ENCODE measurements at places on chromosomes 13 and 19. TPM values are rescaled to one million over a fixed set of nuclear protein-coding genes. Genes with fewer than 3 reads are reported as not detected.

- DNase-seq = no peak
Observed at GRCh38 chr19:55169136-55169535, 2.7 kb upstream of the DNAAF3 start.

- DNase-seq = no peak
Observed at GRCh38 chr13:111511805-111512504, 191.5 kb downstream of the TEX29 start.

- no peak for DNase-seq
Observed at GRCh38 chr13:85080691-85081090, 718.5 kb downstream of the SLITRK6 start.

DNA sequence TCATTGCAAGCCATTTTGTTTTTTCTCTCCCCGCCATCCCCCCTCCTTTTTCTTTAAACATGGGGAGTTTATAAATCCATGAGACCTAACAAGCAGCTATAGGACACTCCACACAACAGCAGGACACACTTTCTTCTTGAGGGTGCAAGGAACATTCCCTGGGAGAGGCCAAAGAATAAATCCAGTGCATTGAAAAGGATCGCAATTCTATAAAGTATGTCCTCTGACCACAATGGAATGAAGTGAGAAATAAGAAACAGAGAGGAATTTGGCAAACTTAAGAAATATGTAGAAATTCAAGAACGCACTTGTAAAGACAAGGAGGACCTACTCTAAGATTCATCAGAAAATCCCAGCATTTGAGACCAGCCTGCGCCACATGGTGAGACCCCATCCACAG lies 11.9 kb downstream of the KLF2 start:
- no peak for DNase-seq

GRCh38 chr13:91142572-91142971 lies 204.9 kb upstream of the MIR17HG start:
- no peak for DNase-seq

GRCh38 chr13:75771818-75772217 lies 135.7 kb downstream of the LMO7 start:
- no peak for DNase-seq

DNA sequence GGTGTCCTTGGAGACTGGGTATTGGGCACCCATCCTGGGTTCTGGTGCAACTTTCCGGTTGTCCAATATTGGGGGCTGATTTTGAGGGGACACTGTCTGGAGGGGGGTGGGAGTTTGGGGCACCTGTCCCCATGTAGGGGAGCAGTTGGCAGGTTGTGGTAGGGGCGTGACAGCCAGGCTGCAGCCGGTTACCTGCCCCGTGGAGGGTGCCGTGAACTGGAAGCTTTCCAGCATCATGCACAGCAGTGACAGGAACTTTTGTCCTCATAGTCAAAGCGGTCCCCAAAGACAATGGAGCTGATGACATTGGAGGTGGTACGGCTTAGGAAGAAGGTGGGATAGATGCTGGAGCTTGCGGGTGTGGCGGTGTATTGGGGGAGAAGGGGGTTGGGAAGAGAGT lies 34.3 kb downstream of the CYP2B6 start:
- no peak for DNase-seq

GRCh38 chr19:29804493-29804892 lies 7.3 kb upstream of the CCNE1 start:
- no peak for DNase-seq

GRCh38 chr19:6273701-6274601 lies 5.8 kb downstream of the MLLT1 start:
- DNase-seq = no peak

GRCh38 chr13:26221721-26222519 lies at the start of gene RNF6:
RNF6 (minus strand) TSS chr13:26222314; CDS start chr13:26219649, 2,665 bp downstream.
- peak; percentile 73 for DNase-seq

Gene PNMA8A
- total RNA-seq = 29.9 TPM

- no peak for DNase-seq
Observed at GRCh38 chr19:6710273-6711077, 10.0 kb downstream of the C3 start.

DNA sequence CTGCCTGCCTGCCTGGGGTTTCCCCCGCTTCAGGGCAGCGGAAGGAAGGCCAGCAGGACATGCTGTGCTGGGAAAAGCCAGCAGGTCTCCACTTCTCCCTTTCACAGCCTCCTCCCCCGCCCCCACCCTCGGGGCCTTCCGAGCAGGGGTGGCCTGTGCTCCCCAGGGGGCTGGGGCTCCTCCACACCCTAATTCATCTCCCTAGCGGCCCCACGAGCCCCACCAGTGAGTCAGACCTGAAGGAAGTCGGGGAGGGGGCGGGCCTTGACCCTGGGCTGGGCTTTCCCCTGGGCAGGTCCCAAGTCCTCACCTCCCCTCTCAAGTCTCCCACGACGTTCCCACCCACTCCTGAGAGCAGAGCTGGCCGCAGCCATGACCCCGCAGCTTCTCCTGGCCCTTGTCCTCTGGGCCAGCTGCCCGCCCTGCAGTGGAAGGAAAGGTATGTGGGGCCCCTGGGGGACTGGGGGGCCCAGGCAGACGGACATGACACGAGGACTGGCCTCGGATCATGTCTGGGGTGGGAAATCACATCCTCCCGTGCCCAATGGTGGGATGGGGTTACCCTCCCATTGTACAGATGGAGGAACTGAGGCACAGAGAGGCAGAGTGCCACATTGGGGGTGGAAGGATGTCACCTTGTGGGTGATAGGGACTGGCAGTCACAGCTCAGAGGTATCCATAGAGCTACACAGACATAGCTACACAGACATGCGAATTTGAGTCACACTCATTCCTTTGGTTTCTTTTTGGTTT lies at the start of gene EBI3:
Gene EBI3 (plus strand): TSS at position 345 of the 753 bp plus-strand sequence. CDS start 28 bp downstream, at position 373.
- peak; percentile 35 for DNase-seq

Gene INSL3
- not detected for total RNA-seq

DNA sequence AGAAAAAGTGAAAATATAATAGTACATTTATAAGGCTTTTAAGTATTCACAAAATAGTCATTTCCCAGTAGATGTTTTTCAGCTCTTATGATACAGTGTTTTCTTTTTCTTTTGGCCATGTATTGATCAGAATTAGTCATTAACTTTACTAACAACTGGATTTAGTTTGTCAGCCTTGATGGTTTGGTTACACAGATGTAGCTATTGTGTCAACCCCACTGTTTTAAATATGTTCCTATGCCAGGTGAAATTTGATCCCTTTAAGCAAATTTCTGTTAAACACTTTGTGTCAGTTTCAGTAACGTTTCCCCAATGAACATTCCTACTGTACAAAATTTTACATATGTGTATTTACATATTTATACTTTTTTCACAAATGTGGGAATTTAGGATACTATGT lies 261.5 kb upstream of the STARD13 start:
- DNase-seq = no peak

Gene GIPR
- total RNA-seq = 0.96 TPM

GRCh38 chr19:30854661-30855060 lies 482.5 kb downstream of the ZNF536 start:
- DNase-seq = no peak

DNA sequence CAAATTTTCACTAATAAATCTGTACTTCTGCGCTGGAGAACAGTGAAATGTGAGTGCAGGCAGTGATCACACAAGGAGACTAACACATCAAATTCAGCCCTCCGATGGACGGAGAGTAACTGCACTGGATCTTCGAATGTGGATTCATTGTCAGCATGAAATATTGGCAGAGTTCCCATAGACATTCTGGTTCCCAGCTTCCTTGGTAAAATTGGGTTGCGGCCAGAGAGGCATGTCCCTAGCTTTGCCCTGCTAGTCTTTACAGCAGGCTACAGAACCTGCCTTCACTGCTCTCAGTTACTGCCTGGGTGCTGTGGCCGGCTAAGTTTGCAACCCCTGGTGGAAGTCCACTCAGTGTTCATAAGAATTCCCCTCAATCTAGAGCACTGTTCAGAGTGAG lies 32.3 kb upstream of the UQCRFS1 start:
- no peak for DNase-seq

DNA sequence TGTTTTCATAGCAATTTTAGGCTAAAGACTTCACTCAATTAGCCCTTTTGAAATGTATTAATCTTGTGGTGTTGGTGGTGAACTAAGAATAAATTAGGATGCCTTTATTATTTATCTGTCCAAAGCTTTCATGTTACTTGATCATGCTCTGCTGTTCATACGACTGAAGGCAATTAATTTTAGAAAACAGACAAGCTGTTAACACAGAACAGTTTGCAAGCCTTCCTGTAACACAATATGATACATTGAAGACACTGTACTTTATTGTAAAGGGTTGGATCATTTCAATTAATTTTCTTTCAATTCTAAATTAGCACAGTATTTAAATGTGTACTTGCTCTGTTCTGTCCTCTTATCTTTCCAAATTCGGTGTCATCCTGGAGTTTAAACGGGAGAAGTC lies 794.3 kb upstream of the MIR17HG start:
- no peak for DNase-seq

Gene CCDC97
- 48.5 TPM for total RNA-seq

DNA sequence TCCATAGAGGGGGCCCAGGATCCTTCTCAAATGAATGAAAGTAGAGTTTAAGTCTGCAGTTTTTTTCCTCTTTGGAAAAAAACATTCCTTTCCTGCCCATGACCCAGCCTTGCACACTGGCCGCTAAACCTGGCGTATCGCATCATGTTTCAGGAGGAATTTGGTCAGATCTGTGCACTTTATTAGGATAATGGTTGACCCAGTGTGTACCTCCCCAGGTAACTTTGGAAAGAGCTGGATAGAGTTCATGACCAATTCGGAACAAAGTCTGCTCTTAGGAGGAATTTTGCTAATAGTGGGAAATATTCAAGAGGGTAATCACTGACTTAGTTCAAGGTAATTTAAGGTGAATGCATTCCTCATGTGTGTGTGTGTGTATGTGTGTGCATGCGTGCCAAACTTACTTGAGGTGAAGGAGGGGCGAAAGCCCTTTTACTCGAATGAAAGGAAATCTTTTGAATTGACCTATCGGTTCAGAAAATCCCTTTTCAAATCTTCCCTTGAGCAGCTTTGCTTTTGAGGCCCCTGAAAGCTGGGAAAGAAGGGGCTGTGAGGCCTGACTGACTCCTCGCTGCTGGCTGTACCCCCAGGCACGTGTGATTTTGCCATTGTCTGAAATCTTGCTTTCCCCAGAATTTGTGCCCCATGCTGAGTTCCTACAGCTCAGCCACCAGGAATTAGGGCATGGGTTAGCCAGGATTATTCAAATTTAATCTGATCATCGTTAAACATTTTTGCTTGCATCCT lies 46.3 kb downstream of the SIPA1L3 start:
- no peak for DNase-seq

- DNase-seq = no peak
Observed at GRCh38 chr13:43128504-43128961, 105.1 kb downstream of the DNAJC15 start.

DNA sequence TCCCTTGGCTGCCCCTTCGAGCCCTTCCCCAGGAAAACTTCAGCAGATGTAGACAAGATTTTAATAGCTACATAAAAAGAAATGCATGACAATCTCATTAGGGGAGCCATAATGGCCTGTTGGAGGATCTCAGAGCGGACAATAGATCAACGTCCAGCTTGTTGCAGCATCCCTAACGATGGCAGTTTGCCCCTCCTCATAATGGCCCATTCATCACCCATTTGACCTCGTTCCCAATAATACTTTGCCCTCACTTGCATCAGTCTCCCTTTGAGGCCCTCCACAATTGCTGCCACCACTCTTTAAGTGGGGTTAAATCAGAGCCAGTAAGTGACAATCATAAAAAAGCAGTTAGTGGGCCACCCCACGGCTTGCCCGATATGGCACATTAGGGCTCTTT lies 84.7 kb upstream of the PCDH8 start:
- DNase-seq = no peak

DNA sequence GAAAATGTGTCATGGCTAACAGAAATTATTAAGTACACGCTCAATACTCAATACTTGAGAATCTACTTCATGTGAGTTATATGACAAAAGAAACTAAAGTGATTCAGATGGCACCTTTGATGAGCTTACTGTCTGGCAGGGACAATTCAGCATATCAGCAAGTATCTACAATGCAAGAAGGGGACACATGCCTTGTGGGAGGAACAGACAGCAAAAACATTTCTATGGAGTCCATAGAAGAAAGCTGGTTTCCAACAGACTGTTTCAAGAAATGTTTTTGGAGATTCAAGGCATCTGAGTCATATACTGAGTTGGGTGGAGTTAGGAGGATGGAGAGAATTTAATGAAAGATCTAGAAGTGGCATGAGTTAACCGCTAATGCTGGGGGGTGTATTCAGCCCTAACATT lies 54.7 kb downstream of the MBNL2 start:
- DNase-seq = no peak

DNA sequence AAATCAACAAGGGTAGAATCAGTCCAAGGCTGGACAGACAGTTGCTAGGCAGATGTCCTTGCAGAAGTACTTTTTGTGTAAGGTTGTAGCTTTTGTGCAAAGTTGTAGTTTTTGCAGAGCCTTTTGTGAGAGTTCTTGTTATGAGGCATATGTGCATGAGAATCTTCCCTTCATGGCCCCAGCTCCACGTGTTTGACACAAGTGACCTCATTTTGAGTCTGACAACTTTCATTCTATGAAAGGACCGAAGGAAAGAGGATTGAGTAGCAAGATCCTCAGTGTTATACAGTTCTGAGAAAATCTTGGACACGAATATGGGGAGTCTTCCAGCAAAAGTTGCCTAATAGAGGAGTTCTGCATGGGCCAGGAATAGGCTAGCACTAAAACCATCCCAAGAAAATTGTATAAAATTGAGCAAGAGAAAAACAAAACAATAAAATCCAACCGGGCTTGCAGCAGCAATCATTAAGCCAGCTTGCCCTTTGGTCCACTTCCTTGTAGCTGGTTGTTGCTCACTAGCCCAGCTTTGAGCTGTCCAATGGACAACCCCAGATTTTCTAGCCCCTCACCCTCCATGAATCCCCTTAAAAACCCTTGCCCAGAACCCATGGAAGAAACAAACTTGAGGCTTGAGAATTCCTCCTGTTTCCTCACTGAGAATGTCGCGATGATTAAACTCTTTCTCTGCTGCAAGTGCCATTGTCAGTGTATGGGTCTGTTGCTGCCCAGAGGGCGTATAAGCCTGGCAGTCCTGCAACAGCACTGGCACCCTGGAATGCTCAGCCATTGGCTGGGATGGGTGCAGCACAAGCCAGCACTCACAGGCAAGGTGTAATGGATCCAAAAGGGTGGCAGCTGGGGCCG lies 6.5 kb downstream of the EPSTI1 start:
- no peak for DNase-seq

Gene ZNF491
- total RNA-seq = 9.8 TPM

Gene SLC15A1
- total RNA-seq = not detected

Gene SIGLEC7
- total RNA-seq = not detected

GRCh38 chr19:16604615-16605014 lies 23.4 kb downstream of the MED26 start:
- no peak for DNase-seq

Gene PEAK3
- total RNA-seq = not detected
